Daoy (cell line): ENCODE measurements at places on chromosomes 5 and 9. TPM values are rescaled to one million over a fixed set of nuclear protein-coding genes. Genes with fewer than 3 reads are reported as not detected.

The TMEM252 gene
- total RNA-seq, result not detected in 2 replicates

The GBGT1 gene
- 6.4 and 13.9 TPM in 2 replicates for total RNA-seq

The GARIN3 gene
- total RNA-seq, result not detected in 2 replicates

The ANGPTL2 gene
- 12.4 and 18.6 TPM in 2 replicates for total RNA-seq

The ENTPD2 gene
- total RNA-seq, result not detected in 2 replicates

The COL15A1 gene
- 0.74 and 0.86 TPM in 2 replicates for total RNA-seq

The TRAF1 gene
- total RNA-seq, result 8.1 and 11.6 TPM in 2 replicates

The PCDHAC2 gene
- total RNA-seq, result 1.2 and 1.3 TPM in 2 replicates

The DMRT2 gene
- 14.4 and 15.4 TPM in 2 replicates for total RNA-seq

The NUTM2F gene
- not detected in 2 replicates for total RNA-seq

The NTRK2 gene
- 0.29 and 0.54 TPM in 2 replicates for total RNA-seq

The PCDH12 gene
- total RNA-seq, result 0.03 TPM in 1 of 2 replicates, not detected in the other

The PRR7 gene
- 15.7 and 21.4 TPM in 2 replicates for total RNA-seq

The TOR4A gene
- 13.4 and 18.7 TPM in 2 replicates for total RNA-seq

The DEPDC1B gene
- total RNA-seq, result 27.7 and 35.3 TPM in 2 replicates

The MUSK gene
- not detected in 2 replicates for total RNA-seq

The PTPRD gene
- 4.5 and 5.7 TPM in 2 replicates for total RNA-seq

The CATSPER3 gene
- 0.06 TPM in 1 of 2 replicates, not detected in the other for total RNA-seq

The PCDHA12 gene
- 0.69 and 1.5 TPM in 2 replicates for total RNA-seq

The PCDHGA5 gene
- 0.23 and 0.39 TPM in 2 replicates for total RNA-seq

The SIT1 gene
- total RNA-seq, result not detected in 2 replicates

The OBP2B gene
- total RNA-seq, result not detected in 2 replicates

The CCL28 gene
- total RNA-seq, result not detected in 2 replicates

The ZDHHC11 gene
- 2.1 and 3.6 TPM in 2 replicates for total RNA-seq

The MSANTD3 gene
- 150 and 171 TPM in 2 replicates for total RNA-seq

The GRAMD2B gene
- 4.1 and 10.4 TPM in 2 replicates for total RNA-seq

The IFNA2 gene
- total RNA-seq, result not detected in 2 replicates

The F2RL2 gene
- total RNA-seq, result 0.39 and 1.5 TPM in 2 replicates

The PCDHB16 gene
- total RNA-seq, result 4.3 and 4.8 TPM in 2 replicates

The ISCA1 gene
- 53.1 TPM in 2 replicates for total RNA-seq

The CDKN2B-AS1 gene
- total RNA-seq, result not detected in 2 replicates

The SLC6A3 gene
- total RNA-seq, result not detected in 2 replicates

The TLE4 gene
- 29.1 and 50.7 TPM in 2 replicates for total RNA-seq

The ARHGEF37 gene
- total RNA-seq, result 0.69 and 0.80 TPM in 2 replicates

The CTNND2 gene
- total RNA-seq, result 4.5 and 4.9 TPM in 2 replicates

The ADAMTS16 gene
- 10.7 and 11.6 TPM in 2 replicates for total RNA-seq

The RANBP17 gene
- total RNA-seq, result 0.09 and 0.34 TPM in 2 replicates

The CCL27 gene
- total RNA-seq, result not detected in 2 replicates

The FGFR4 gene
- 0.57 and 0.97 TPM in 2 replicates for total RNA-seq

The TXNDC8 gene
- not detected in 2 replicates for total RNA-seq
